Common myeloid progenitor, CD34-positive (primary cell): ENCODE measurements at places on chromosomes 16 and 17.
A peak's percentile ranks its signal among the peaks of the same experiment; 100 is the strongest.

- DNase-seq, result no peak
Observed at GRCh38 chr16:81597079-81597658, 152.6 kb downstream of the CMIP start.

GRCh38 chr16:12354296-12354833 is 377.8 kb downstream of the SNX29 start:
- DNase-seq, result no peak

GRCh38 chr17:45036691-45037090 is 14.7 kb downstream of the DCAKD start:
- DNase-seq, result no peak

DNA sequence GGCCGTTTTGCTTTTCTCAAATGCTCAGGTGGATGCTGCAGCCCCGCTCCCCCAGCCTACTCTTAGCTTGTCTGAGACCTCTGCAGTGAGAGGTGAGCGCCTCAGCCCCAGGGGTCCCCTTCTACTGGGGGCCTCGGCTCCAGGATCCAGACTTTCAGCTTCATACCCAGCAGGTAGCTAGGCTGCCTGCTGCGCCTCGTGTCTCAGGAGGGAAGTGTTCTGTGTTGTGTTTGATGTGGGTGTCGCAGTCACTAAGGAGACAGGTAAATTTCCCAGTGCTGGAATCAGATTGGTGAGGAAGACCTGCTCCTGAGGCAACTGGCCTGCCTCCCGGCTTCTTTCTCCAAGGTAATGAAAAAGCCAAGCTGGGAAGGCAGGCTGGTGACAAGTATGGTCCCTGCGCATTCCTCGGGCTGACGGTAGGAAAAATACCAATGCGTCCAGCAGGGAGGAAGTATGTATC is 604.0 kb upstream of the SALL1 start:
- DNase-seq, result no peak

DNA sequence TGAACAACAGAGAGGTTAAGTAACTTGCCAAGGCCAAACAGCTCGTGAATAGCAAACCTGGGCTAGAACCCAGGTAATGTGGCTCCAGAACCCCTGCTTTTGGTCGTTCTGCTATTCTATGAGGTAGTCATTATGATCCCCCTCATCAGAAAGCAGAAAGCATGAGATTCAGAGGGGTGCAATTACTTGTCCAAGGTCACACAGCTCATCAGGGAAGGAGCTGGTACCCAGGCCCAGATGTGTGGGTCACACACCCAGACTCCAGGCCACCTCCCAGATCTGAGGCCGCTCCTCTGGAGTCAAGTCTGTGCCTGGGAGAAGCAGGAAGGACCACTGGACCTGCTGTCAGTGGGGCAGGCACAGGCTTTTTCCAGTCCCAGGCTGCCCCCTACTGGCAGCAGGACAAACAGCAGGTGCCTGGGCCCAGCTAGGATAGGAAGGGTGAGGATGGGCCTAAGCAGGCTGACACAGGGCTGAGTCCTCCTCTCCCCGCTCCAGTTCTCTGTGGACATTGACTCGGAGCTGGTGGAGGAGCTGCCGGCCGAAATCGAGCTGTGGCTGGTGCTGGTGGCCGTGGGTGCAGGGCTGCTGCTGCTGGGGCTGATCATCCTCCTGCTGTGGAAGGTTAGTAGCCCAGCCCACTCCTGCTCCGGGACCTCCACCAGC is 7.8 kb upstream of the PDK2 start:
- peak; percentile 72 for DNase-seq

- DNase-seq, result peak; percentile 84
Observed at GRCh38 chr17:17416007-17416399, 60.8 kb upstream of the MED9 start.

GRCh38 chr16:75111961-75112733 is 4.4 kb downstream of the LDHD start:
- DNase-seq, result peak; percentile 77

DNA sequence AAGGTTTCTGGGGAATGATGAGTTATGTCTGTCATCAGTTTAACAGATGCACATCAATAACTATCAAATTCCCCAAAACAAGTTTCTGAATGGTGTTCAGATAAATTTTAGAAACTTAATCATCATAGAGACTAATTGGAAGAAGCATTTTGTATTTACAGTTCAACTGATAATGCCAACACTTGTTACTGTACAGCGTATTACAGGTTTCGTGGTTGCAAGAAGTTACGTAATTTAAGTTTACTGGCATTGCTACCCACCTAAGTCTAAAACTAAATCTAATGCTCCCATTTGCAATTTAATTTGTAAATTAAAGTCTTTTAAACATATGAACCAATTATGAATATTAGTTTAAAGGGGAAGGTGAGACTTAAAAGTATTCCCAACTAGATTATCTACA is 3.0 kb downstream of the SRSF1 start:
- no peak for DNase-seq

DNA sequence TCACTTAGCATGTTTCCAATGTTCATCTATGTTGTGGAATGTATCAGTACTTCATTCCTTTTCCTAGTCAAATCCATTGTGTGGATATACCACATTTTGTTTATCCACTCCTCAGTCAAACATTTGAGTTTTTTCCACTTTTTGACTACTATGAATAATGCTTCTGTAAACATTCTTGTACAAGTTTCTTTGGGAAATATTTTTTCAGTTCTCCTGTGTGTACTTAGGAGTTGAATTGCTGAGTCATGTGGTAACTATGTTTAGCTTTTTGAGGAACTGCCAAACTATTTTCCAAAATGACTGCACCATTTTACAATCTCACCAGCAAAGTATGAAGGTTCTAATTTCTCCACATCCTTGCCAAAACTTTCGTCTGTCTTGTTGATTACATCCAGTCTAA is 223.7 kb upstream of the AXIN2 start:
- DNase-seq, result peak; percentile 79

GRCh38 chr17:74190807-74191406 is 12.6 kb upstream of the RPL38 start:
- DNase-seq, result no peak

DNA sequence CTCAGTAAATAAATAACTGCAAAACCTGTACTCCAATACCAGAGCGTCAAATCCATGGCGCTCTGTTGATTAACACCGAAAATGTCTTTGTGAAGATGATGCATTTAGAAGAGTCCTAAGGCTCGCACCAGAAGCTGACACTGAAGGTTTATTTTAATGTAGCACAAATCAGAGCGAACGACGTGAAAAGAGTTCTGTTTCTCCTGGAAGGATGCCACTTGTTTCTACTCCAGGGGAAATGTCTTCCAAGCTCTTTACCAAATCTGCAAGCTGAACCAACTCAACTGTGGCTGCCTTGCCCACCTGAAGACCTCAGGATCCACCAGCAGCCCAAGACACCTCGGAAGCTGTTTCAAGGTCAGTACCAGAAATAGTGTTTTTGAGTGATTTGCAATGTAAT is 194.4 kb upstream of the MAF start:
- DNase-seq, result no peak

- DNase-seq, result peak; percentile 99
Observed at GRCh38 chr17:27473748-27474609, 17.7 kb downstream of the KSR1 start.

GRCh38 chr17:18033442-18034099 is 5.4 kb downstream of the ATPAF2 start:
- peak; percentile 93 for DNase-seq

DNA sequence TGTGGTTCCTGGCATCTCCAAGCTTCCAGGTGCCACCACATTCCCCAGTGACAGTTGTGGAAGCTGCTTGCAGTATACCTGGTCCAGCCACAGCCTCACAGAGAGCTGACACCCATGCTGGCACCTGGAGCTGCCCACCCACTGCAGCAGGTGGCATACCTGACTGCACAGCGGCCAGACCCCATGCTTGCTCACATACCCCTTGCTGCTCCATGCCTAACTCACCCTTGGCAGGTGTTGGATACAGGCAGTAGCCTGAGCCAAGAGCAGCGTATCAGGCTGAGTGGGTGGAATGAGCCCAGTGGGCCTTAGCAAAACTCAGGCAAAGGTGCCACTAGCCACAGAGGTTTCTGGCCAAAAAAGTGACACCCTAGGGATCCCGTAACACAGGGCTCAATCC is 232.3 kb downstream of the CEP112 start:
- no peak for DNase-seq

GRCh38 chr16:7843261-7843660 is 510.6 kb downstream of the RBFOX1 start:
- DNase-seq, result no peak

- DNase-seq, result peak; percentile 52
Observed at GRCh38 chr17:32814836-32815235, 62.1 kb downstream of the MYO1D start.

DNA sequence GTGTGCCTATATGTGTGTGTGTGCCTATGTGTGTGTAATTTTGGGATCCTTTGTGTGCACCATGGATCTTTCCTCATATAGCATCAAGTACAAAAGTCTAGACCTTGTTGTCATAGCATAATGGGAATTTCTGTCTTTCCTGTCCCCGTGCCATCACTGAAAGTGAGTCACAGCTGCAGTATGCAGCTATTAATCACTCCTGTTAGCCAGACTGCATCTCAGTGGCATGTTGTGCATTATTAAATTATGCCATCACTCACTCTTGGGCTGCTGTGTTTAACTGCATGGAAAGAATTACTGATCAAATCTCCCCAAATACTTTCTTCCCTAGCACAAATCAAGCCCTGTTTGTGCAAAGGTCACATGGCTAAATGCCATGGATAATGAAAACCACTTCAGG is 92.4 kb downstream of the CBLN1 start:
- no peak for DNase-seq

DNA sequence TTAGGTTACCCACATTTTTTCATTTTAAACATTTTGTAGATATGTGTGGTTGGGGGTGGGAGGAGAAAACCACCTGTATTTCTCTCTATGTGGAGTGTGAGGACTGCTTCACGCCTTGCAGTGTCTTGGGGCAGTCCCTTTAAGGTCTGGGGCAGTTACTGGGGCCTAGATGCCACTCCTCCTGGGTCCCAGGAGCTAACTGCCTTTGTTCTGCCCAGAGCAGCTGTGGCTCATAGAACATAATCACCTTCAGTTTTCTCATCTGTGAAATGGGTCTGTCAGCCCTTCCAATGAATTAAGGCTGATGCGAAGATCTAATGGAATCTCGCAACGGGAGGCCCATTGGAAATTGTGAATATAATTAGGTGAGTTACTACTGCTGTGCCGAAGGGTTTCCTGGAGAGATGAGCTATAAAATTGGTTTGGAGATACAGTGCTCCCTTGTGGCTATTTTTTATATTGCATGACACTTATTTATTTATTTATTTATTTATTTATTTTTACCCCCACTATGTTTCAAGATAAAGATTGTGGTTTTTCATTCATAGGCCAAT is 22.9 kb downstream of the DHRS7C start:
- DNase-seq, result peak; percentile 59

- DNase-seq, result no peak
Observed at GRCh38 chr17:34598161-34598776, 18.9 kb downstream of the TMEM132E start.

- no peak for DNase-seq
Observed at GRCh38 chr16:1026057-1026783, 44.6 kb downstream of the SOX8 start.

DNA sequence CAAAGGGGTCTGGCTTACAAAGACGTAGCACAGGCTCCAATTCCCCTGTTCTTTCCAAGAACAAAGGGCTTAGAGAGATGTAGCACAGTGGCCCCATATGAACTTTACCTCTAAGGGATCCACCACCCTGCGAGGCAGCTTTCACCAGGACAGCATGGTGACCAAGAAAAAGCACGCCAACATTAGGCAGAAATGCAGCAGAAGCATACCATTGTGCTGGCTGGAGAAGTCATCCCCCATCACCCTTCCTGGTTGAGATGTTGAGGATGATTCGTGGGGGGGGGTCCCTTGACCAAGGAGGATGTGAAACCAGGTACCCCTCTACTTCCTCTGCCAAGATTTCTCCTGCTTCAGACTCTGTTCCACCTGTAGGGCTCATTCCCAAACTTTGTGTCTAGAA is 48.4 kb downstream of the TMEM114 start:
- DNase-seq, result no peak

DNA sequence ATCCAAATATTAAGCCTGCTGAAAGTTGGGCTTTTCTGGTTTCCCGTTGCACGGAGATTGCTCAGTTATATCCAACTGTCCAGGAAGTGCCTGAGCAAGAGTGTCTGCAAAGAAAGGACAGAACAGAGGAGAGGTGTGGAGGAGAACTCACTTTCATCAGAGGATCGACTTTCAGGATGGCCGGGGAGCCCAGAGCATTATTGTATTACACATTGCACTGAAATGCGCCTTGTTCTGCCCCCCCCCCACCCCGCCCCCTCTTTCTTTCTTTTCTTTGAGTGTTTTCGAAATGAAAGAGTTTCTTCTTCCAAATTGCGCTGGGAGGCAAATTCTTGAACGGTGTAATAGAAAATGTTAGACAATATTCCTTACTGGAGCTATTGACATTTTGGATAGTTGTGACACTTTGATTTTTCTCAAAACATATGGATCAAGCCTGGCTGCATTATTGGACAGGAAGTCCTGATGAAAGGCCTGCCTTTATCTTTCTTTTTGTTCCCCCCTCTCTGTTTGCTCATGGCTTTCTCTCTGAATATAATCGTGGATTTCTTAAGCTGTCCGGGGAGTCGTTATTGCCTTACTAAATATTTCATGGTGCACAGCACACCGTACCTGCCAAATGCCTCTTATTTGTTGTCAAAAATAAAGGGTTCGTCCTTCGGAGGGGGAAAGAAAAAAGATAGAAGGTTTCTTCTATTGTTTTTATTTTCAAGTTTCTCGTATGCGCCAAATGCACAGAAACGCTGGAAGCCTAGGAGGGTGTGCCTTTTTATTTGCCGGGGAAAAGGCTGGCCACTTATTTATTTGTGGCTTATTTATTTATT is 110.8 kb downstream of the IRX3 start:
- DNase-seq, result no peak

DNA sequence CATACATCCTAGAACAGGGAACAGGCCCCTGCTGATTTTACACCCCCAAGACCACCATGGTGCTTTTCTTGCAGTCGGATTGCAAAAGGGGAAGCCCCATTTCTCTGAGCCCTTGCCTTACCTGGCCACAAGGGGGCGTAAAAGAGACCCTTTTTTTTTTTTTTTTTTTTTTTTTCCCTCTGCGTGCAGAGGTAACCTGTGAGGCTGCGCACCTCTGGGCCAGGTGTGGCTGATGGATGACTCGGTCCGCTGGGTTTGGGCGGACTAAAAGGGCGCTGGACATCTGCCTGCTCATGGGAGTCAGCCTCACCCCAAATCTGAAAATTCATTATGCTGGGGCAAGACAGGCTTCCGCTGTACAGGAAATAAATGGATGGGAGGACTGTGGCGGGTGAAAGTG is 281.0 kb downstream of the CBLN1 start:
- no peak for DNase-seq
